Colonic mucosa (tissue), 4 donors: ENCODE measurements at places on chromosomes 12 and 14. TPM values are rescaled to one million over a fixed set of nuclear protein-coding genes. Genes with fewer than 3 reads are reported as not detected.

- DNase-seq = no peak
Measured at GRCh38 chr14:73660511-73660910, 15.7 kb downstream of the DNAL1 start.

DNA sequence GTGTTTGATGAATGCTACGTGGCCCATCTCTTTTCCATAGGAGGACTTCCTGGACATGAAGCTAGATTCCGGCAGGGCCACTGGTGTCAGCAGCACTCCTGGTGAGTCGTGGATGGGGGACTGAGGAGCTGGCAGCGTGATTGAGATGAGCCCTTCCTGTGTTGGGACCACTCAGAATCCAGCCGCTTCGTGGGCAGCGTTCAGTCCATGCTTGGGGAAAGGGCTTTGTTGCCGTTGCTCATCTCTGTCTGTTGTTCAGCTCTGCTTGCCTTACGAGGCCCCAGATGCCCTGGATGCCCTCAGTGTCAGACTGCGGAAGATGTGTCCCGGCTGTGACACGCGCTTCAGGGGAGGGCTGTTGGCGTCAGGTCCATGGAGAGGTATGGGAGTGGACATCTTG lies 127.1 kb upstream of the RTL1 start:
- DNase-seq = no peak

NTF3 gene
- 0.37 TPM for total RNA-seq

GRCh38 chr12:4911316-4911994 lies 1.8 kb downstream of the KCNA1 start:
- DNase-seq = peak; percentile 18

TMEM132C gene
- 0.42 TPM for total RNA-seq

TESPA1 gene
- total RNA-seq = 0.82 TPM

MGAT4C gene
- 0.05 TPM for total RNA-seq

GRCh38 chr12:53980104-53980801 lies 4.7 kb upstream of the HOXC10 start:
- DNase-seq = no peak

- DNase-seq = no peak
Measured at GRCh38 chr12:102722147-102722546, 194.9 kb downstream of the PAH start.

PLEK2 gene
- 84.0 TPM for total RNA-seq

GRCh38 chr12:25828188-25828587 lies 130.3 kb upstream of the RASSF8 start:
- DNase-seq = no peak

- DNase-seq = no peak
Measured at GRCh38 chr12:43797561-43798217, 8.4 kb downstream of the TWF1 start.

TTC9 gene
- total RNA-seq = 0.82 TPM

GRCh38 chr12:92533280-92533890 lies 169.4 kb upstream of the PLEKHG7 start:
- DNase-seq = no peak

DNA sequence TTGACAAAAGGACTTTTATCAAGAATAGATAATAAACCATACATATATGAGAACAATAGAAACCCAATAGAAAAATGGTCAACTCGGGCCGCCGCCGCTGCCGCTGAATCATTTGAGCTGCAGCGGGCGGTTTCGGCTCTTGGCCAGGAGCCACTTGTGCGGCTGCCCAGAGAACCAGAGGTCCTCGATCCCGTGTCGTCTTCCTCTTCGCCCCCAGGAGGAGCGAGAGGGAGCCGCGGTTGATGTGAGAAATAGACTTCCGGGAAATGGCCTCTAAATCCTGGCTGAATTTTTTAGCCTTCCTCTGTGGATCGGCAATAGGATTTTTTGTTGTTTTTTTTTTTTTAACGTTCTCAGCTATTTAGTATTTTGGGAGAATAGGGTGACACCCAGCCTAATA lies 44.8 kb downstream of the CPSF6 start:
- peak; percentile 65 for DNase-seq

TNS2 gene
- 27.1 TPM for total RNA-seq

DNA sequence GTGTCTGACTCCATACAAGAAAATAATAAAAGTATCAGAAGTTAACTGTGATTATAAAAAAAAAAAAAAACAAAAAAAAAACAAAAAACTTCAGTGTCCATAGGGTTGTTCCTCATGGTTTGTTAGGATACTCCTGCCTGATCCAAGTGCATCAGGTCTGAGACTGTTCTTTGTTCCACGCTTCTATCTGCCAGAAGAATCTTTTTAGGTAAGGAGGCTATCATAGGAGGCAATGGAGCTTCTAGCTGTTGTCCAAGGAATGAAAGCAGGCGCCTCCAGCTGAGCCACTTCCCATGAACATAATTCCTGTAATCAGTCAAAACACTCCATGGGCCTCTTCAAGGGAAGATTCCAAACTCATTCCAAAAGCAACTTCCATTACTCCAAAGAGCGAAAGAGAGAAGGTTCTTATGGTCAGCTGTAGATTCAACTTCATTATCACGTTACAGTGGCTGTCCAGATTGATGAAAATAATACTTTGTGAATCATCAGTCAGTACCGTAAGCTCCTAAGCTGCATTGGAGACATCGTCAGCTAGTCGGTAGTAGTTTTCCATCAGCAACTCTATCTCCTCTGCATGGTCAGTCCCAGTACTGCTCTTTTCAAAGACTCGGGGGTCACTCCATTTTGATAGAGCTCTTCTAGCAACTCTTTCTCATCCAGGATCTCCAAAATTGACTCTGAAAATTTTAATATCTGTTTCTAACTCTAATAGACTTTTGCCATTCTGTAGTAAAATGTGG lies 9.7 kb downstream of the TBC1D15 start:
- no peak for DNase-seq

- DNase-seq = no peak
Measured at GRCh38 chr12:120421701-120422100, 16.2 kb upstream of the COX6A1 start.

PRR4 gene
- 0.72 TPM for total RNA-seq

GRCh38 chr14:64817631-64818030 lies 62.1 kb downstream of the SPTB start:
- DNase-seq = no peak

DNA sequence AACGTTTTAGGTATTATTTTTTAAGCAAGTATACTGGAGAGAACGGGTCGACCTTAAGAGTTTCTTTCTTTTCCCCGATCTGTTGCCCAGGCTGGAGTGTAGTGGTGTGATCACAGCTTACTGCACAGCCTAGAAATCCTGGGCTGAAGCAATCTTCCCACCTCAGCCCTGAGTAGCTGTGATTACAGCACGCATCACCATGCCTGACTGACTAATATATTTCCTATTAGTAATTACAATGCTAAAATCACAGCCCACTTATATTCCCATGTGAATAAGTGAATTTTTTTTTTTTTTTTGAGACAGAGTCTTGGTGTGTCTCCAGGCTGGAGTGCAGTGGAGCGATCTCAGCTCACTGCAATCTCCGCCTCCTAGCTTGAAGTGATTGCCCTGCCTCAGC lies 50.4 kb downstream of the DICER1 start:
- no peak for DNase-seq

GRCh38 chr12:46523446-46523845 lies 150.9 kb upstream of the SLC38A2 start:
- no peak for DNase-seq

- no peak for DNase-seq
Measured at GRCh38 chr14:54085841-54086240, 129.2 kb upstream of the BMP4 start.

DNA sequence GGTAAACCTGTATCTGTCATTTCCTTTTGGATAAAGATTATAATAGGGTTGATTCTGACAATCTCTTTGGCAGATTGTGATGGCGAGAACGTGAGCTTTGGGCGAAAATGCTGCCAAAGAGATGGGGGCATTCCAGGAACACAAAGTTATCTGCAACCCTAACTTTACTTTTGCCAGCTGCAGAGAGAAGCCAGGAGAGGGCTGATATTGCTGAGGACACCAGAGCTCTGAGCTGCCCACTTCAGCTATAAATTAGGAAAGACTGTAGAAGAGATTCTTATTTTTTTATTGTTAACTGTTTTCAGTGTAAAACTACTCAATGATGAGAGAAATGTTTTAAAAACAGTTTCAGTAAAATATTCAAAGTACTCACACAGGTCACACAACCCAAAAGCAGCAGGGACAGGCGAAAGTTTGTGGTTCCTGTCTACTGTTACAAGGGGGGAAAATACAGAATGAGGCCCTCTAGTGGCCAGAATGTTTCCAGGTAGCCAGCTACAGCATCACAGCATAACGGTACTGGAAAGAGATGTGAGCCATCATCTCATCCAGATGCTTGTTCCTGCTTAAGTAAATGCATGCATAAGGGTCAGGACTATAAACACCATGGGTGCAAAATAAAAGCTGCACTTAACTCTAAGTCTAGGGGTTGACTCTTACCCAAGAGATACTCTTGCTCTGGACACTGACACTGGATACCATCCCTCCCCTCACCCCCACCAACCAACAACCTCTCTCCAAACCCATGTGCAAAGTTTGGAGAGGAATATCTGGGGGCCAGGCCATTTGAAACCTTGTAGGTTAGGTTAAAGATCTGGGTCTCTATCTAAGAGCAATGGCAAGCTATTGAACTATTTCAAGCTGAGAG lies 498.4 kb downstream of the RMST start:
- peak; percentile 21 for DNase-seq

ZFHX2 gene
- total RNA-seq = 1.8 TPM

DNA sequence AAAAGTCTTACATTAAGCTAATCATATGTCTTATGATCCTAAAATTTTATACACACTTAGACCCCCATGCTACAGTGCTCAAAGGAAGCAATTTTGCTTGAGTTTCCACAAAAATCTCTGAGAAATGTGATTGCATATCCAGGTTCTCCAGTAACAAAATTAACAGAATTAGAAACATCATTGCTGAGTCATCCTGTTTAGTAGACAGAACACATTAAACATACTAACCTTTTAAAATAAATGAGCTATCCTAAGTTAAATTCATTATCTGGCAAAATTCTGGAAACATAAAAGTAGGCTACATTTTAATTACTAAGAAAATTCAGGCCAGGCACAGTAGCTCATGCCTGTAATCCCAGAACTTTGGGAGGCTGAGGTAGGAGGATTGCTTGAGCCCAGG lies 94.7 kb downstream of the DENND5B start:
- DNase-seq = no peak

DNA sequence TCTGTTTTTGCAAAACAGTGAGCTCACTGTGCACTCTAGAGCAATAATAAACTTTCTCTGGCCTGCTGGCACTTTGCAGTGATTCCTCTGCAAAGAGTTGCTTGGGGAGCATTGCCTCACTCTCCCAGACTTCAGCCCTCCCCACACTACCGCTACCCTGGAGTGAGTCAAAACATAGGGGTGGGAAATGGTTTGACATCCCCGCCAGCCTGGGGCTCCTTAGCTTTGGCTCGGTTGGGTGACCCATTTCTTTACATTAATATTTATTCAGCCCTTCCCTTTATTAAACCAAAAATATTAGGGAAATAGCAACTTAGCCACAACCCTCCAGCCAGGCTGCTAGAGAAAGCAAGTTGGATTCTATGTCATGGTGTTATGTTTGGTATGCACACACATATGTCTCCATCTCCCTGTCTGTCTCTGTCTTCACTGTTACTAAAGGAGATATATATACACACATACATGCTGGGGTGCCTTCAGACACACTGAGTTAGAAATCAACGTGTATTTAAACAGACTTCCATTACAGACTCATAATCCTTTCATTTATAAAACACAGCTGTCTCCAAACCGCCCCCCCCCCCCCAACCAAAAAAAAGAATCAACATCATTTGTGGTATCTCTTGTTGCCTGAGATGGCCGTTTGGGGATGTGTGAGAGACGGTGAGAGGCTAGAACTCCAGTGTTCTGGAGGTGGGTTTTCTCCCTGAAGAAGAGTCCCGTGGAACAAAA lies 3.4 kb upstream of the IRF2BPL start:
- DNase-seq = no peak

DNA sequence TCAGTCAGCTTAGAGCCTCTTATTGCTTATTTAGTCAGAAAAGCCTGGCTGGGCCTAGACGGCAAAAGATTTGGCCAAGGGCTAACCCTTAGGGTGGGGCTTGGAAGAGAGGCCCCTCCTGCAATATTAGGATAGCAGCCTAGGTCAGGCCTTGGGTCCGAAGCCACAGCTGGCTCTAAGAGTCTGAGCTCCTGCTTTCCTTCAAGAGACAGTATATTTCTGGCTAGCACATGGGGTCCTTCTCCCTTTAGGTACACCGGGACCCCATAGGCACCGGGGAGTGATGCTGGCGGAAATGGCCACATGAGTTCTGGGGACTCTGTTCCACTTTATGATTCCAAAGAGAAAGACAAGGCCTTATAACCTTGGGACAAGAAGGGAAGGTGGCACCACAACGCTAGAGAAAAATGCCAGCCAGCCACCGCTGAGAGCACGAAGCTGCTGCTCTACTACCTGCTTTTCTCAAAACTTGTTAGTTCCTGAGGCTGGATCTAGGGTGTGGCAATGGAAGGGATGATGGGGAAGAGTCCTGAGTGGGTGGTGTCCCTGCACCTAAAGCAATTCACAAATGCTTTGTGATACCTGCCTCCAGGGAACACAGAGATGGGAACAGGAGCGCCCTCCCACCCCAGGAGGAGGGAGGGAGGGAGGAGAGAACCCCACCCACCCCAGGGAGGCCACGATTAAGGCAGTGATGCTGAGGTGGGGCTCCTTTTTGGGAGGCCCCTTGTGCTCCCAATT lies 3.1 kb upstream of the AVIL start:
- no peak for DNase-seq

DNA sequence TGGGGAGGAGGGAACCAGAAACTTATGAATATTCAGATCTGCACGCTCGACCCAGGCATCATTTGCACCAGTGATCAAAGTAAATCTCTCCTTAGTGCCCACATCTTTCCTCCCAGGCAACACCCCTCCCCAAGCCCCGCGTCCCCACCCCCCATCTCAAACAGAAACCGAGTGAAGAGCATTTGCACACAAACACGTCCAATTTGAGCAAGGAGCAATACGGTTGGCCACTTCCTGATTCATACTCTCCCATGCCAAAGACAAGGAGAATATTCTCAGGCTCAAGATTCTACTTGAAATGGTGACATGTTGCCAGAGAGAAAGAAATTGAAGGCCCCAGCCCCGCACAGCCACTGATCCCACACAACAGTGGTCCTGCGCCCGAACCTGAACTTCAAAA lies 7.1 kb downstream of the FOXN3 start:
- DNase-seq = no peak

DNA sequence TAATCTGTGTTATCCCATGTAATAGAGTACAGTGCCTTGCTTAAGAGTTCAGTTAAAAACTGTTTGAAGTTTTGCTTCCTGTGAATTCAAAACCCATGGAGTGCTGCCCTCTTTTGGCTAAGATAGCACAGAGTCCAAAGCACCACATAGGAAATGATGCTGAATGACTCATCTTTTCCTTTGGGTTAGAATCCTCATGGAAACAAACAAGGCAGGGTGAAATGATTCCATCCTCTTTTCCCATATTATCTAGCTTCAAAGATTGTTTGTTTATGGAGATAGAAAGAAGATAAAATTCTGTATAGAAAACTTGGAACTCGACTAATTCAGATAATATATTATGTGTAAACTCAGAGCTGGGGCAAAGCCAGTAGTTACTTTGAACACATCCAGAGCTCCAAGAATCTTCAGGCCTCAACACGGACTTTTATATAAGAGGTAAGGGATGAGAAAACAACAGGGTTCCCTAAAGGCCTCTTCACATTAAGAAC lies 87.4 kb downstream of the OTOGL start:
- DNase-seq = peak; percentile 54

- peak; percentile 75 for DNase-seq
Measured at GRCh38 chr14:90512329-90512991, 115.6 kb downstream of the CALM1 start.

NABP2 gene
- 30.3 TPM for total RNA-seq

- no peak for DNase-seq
Measured at GRCh38 chr12:67774983-67775587, 126.5 kb downstream of the DYRK2 start.
